Stimulated activated CD8-positive, alpha-beta memory T cell treated with anti-CD3 and anti-CD28 coated beads, Interleukin-7, amount 100 ng/mL, for 4 hours (primary cell): ENCODE measurements at places on chromosomes 16 and 17.

DNA sequence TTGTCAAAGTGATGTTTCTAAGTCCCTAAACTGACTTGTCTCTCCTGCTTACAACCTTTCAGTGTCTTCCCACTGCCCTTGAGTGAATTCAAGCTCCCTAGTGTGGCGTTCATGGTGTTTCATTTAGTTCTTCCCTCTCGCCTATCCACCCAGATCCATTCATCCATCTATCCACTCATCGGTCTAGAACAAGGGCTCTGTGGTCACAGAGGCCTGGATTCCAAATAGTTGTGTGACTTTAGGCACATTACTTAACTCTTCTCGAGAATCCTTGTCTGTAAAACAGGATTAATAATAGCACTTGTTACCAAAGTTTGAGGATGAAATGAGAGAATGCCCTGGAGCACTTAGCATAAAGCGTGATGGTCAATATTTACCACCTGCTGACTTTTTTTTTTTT, 870 bp upstream of the TAC4 start:
- DNase-seq = no peak

DNA sequence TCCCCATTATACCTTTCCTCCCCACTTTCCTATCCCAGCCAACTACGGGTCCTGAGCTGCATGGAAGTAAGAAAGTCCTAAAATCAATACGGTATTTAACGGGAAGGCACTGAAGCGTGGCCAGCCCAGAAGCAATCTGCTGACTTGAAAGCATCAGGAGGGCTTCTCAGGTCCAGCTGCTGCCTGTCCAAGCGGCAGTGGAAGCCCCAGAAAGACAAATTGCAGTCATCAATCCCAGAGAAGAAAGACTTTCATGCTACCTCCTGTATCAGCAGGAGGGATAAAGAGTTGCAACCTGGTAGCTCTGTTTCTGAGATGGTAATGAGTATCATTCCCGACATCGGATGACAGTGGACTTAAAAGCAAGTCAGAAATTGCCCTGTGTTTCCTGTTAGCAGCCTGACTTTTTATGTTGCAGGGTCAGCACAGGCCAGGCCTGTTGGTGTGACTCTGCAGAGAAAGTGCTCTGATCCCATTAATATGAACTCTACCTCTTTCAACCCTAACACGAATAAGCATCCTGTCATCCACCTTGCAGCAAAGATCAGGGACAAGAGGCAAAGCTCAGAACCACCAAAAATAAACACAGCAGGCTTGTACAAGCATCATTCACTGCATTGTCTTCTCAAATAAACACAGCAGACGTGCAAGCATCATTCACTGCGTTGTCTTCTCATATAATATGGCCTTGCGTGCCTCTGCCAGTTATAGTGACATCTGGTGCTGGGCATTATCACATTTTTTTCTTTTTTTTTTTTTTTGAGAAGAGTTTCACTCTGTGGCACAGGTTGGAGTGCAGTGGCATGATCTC, 358.6 kb upstream of the CDH11 start:
- no peak for DNase-seq

GRCh38 chr16:81866820-81867440, 87.8 kb downstream of the PLCG2 start:
- no peak for DNase-seq

DNA sequence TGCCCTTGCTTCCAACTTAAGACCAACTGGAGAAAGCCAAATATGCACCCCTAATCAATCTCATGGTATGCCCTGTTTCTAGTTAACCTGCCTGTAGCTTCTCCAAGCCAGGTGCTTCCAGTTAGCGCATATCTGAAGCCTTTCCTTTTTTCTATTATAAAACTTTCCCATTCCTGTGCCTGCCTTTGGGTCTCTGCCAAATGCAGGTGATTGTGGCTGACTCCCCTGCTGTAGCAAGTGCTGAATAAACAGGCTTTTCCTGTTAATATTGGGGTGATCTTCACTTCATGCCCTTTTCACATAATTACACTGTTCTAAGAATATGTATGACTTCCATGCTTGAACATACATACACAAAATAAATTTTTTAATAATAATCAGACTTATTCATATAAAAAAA, 207.4 kb downstream of the TANC2 start:
- DNase-seq = no peak

- DNase-seq = no peak
Measured at GRCh38 chr16:64580558-64580957, 541.3 kb downstream of the CDH11 start.

- no peak for DNase-seq
Measured at GRCh38 chr17:3870871-3871306, 22.0 kb downstream of the CAMKK1 start.

DNA sequence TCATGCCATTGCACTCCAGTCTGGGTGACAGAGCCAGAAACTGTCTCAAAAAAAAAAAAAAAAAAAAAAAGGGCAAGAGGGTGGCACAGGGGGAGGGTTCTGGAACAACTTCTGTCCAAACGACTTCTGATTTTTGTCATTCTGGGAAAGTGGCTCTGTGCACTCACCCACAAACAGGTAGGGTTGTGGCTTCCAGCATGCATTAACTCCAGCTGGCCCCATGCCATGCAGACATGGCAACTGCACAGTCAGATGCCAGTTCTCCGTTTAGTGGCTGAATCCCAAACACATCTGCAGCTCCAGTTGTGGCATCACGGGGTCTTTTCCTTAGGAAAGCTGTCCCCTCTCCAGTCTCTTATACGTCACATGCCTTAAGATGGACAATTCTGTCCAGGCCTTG, 30.3 kb downstream of the B4GALNT2 start:
- no peak for DNase-seq

- no peak for DNase-seq
Measured at GRCh38 chr17:65268832-65269231, 131.7 kb downstream of the RGS9 start.

DNA sequence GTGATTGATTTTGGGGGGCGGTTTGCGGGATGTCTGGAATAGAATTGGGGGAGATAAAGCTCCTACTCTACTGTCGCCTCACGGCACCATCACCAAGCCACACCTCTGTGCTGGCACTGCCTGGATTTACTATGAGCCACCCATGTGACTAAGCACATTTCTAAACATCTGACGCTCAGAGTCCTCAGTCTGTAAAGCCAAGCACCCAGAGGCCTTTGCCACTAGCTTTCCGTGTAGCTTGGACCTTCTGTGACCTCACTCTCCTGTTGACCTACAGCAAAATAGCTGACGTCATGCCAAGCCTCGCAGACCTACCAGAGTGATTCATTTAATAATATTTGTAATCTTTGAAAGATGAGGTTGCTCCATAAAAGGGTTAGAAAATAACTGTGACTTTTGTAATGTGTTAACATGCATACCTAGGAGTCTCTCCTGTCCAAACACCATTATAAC, 38.5 kb upstream of the MYOCD start:
- no peak for DNase-seq

DNA sequence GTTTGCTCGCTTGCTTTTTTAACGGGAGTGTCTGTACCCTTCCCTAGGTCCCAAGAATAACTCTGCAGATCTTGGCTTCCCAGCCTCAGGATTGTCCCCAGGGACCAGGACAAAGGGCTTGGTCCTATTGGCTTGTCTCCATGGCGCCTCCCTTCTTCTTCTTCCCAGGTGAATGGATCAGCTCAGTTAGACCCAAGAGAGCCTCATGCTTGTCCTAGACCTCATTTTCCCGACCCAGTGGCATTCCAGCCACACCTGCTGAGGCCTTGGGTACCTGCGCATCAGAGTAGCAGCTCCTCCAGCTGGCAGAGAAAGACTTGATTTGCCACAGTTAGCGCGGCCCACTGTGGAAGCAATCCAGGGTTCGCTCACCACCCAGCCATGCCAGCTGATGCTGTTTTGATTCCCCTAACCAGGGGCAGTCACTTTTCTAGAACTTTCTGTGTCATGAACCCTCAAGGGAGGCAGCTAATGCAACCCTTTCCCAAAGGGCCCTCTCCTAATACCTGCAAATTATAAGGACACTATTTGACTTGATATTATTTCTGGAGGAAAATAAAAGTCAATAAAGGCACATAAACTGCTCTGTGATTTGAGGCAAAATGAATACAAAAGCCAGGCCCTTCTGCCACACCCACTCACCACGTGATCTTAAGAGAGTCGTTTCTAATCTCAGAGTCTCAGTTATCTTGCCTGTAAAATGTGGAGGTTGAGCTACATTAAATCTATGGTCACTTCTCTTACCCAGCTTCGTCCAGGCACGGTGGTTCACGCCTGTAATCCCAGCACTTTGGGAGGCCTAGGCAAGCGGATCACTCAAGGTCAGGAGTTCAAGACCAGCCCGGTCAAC, 13.9 kb downstream of the GPR142 start:
- DNase-seq = no peak

DNA sequence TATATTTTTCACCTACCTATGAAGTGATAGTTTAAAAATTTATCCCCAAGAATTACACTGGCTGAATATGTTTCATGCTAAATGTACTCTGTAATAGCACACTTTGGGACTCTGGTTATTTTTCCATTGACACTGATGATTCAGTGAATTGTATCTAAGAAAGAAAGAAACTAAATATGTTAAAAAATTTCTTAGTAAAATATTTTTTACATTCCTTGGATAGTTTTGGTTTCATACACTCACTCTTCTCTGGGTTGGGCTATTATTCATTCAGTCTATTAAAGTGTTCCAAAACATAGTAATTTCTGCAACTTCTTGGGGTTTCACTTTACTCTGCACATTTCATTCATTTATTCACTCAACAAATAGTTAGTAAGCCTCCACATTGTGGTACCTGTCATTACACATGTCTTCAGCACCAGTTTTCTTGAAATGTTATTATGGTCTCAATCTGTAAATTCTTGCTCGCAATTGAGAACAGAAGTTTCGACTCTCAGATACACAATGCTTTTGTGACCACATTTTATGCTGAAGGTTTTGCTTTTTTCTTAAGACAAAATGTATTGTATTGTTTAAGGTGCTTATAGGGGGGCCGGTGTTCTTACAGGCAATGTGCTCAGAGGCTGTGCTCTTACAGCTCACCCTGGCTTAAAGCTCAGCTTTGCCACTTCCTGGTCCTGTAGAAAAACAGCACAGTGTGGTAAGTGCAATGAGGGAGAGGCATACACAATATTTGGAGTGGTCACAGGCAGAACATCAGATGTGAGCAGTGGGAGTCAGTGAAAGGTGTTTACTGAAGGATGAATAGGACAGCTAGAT, 17.4 kb downstream of the CNTNAP4 start:
- DNase-seq = no peak

DNA sequence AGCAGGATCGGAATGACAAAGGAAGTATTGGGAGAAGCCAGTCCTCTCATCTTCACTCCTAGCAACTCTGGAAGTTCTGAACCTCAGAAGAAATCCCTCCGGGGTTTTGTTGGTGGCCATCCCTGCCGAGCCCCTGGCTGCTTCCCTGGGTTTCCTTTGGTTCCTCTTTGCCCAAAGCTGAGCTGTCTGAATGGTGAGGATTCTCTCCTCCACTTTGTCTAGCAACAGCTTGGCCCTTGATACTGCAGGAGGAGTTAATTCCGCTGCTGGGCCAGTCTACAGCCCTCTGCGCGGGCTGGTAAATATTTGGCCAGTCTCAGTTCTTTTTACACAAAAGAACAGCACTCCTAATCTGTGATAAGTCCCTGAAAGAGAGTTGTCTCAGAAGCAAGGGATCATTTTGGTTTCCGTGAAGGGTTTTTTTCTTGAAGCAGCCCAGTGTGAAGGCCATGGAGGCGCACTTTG, 170.9 kb downstream of the RAB11FIP4 start:
- DNase-seq = no peak

GRCh38 chr16:12735805-12736204, 67.9 kb downstream of the CPPED1 start:
- DNase-seq = no peak

- DNase-seq = no peak
Measured at GRCh38 chr17:49969795-49970389, 902 bp downstream of the DLX4 start.

DNA sequence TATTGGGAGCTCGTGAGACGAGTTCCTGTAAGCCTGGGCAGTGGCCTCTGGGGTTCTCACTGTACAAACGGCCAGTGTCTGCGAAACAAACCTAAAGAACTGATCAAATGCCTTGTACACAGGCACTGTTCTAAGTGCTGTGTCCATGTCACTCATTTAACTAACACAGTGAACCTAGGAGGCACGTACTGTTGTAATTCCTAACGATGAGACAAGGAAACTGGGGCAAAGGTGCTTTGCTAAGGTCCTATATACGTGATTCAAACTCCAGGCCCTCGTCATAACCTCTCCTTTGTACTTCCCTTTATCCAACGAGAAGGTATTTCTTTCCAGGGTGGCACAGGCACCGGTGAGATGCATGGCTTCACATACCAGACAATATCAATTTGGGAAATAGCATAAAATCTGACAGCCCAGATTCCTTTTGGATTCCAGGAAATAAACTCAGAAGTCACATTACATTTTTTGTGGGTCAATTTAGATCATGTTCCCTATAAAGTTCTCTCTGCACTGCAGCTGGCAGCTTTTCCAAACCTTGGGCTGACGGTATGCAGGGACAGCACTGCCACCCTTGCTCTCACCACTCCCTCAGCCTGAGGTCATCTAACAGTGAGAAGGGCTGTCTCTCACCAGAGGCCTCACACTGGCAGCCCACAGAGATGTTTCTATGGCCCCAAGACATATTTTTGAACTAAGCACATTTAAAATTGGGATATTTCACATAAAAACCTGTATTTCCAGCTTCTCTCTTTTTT, 18.3 kb downstream of the GLYR1 start:
- DNase-seq = no peak

- DNase-seq = no peak
Measured at GRCh38 chr17:50502301-50502990, 5.8 kb upstream of the MYCBPAP start.

DNA sequence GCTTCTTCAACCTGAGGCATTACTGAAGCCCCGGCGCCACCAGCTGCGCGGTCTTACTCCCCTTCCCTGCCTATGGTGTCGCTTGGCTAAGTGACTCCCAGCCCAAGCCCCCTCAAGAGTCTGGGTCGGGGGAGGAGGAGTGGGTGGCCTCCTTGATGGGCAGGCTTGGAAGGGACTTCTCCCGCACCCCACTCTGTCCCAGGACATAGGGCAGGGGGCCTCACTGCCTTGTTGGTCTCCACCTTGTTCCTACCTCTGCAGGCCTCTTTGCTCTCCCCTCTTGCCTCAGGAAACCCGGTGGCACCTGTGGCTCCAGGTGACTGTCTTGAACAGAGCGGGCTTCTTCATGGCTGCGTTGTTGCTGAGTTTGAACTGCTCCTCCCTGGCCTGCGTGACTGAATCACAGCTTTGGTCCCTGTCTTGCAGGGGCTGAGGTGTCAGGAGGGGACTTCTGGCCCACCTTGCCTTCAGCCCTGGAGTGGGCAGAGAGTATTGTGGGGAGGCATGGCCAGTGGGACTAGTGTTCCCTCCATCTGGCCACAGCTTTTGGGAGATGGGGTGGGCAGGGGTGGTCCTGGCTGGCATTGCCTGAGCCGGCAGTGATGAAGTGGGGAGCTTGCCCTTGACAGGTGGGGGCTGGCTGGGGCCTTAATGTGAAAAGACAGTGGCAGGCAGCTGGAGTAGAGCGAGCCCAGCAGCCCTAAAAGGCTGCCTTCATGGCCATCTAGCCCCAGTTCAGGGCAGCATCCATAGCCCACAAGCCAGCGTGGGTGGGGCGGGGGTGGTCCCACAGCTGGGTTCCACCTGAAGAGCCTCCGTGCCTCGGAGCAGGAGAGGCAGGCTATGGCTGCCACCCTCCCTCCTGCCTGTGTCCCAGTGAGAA, 7.3 kb downstream of the CBX2 start:
- DNase-seq = no peak
